ENCODE measurements at places on chromosomes 6 and 20. TPM values are rescaled to one million over a fixed set of nuclear protein-coding genes. Genes with fewer than 3 reads are reported as not detected.
A peak's percentile ranks its signal among the peaks of the same experiment; 100 is the strongest.

Gene TFEB
- 0.13 TPM for total RNA-seq

DNA sequence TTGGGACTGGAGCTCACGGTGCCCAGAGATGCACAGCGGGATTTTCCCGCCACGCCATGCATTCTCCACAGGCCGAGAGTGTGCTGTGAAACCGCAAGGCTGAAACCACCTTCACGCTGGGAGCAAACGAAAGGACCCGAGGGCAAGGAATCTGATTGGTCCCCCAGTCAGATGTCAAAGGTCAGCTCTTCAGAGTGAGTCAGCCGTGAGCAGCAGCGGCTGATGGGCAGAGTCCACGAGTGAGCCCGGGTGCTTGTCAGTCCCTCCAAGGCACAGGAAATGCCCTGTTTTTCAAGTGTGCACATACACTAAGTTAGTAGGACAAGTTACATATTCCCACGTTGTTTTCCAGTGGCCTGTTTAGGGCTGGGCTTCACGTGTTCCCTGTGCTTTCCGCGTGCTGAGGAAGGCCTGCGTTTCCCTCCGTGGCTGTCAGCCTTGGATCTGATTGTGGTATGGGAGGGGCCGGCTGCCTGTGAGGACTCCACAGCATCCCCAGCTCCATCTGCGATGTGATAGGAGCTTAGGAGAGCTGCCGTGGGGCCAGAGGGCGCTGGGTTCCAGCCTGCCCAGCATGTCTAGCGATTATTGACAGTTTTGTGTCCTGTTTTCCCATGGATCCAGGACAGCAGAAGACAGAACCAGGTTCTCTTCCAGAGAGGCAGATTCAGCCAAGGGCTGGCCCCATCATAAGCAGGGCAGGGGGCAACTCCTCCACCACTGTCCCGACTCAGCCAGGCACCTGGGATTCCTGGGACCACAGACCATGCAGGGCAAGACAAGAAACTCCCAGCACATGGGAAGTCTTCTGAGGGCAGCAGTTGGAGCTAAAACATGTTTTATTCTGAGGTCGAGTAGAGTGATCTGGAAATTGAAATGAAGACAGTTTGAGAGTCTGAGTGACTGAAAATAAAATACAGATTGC is 38.2 kb upstream of the FRMD1 start:
- no peak for DNase-seq
- no peak overlapping the region for H3K4me3 ChIP-seq
- H3K36me3 ChIP-seq, result no peaks in the 10 kb centered on the region

DNA sequence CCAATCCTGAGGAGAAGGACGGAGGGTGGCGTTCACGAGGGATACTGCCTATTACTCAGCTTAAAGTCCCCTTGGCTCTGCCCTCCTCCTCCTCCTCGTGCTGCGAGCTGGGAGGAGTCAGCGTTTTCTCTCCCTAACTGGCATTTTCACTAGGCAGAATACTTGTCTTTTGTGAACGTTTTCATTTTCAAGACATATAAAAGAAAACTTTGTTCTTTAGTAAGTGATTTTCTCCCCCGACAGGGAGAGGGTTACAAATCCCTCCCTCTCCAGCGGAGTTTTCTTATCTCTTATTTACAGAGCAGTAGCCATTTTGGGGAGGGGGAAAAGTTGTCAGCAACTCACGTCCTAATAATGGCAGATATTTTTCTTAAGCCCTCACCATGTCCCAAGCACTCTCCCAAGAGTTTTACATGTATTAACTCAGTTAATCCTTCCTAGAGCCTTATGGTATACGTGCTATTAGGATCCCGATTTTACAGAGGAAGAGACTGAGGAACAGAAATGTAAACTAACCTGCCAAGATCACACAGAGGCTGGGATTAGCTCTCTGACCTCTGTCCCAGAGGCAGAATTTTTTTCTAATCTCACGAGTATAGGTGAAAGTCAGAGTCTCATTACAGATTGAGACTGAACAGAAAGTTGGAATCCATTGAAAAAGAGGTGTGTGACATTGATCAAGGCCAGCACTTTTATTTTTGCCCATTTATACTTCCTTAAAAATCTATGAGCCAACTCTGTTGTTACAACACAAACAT is 30.0 kb upstream of the ZNF217 start:
- H3K4me1 ChIP-seq, result peaks cover 22% of the 10 kb centered on the region
- no peaks in the 10 kb centered on the region for H3K36me3 ChIP-seq
- H3K27ac ChIP-seq, result peak overlapping the region; percentile 39

- H3K36me3 ChIP-seq, result no peaks in the 10 kb centered on the region
- no peak overlapping the region for H3K4me3 ChIP-seq
- no peak overlapping the region for H3K27ac ChIP-seq
- DNase-seq, result no peak
- peaks cover 11% of the 10 kb centered on the region for H3K4me1 ChIP-seq
These were observed 20.6 kb upstream of the FABP7 start for GRCh38 chr6:122758927-122759334.

DNA sequence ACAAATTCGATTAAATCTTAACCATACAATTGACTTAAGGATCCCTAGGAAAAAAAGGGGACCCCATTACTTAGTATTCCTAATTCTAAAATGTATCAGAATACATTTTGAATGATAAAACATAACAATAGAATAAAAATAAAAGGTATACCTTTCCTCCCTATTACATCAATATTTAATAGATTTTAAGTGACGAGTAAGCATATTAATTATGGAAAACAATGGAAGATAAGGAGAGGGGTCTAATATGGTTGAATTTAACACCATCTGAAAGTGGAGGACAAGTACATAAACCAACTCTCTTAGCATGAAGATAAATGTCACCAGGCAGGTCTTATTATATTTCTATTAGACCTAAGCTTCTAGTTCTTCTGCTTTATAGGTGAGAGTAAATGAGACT is 232.1 kb downstream of the HAO1 start:
- peaks cover 2% of the 10 kb centered on the region for H3K36me3 ChIP-seq
- H3K27me3 ChIP-seq, result no peaks in the 10 kb centered on the region
- peaks cover 11% of the 10 kb centered on the region for H3K4me1 ChIP-seq
- no peak overlapping the region for H3K27ac ChIP-seq
- DNase-seq, result no peak

DNA sequence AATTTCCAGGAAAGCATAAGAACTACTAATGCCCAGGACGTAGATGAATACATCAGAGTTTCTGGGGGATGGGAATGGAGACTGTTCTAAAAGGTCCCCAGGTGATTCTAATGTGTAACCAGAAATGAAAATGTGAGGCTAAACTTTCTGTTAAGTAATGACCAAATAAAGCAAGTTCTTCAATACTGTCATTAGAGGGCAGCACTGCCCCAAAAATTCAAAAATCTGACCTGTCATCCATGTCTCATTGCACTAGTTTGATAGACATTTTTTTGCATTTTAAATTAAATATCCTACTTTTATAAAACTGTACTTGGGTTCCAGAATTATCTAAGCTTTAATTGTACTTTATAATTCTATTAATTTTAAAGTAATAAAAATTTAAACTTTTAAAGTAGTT is 94.9 kb downstream of the RFX6 start:
- no peak overlapping the region for H3K4me3 ChIP-seq
- no peaks in the 10 kb centered on the region for H3K36me3 ChIP-seq
- H3K27ac ChIP-seq, result no peak overlapping the region
- no peaks in the 10 kb centered on the region for H3K4me1 ChIP-seq
- peaks cover 6% of the 10 kb centered on the region for H3K27me3 ChIP-seq

DNA sequence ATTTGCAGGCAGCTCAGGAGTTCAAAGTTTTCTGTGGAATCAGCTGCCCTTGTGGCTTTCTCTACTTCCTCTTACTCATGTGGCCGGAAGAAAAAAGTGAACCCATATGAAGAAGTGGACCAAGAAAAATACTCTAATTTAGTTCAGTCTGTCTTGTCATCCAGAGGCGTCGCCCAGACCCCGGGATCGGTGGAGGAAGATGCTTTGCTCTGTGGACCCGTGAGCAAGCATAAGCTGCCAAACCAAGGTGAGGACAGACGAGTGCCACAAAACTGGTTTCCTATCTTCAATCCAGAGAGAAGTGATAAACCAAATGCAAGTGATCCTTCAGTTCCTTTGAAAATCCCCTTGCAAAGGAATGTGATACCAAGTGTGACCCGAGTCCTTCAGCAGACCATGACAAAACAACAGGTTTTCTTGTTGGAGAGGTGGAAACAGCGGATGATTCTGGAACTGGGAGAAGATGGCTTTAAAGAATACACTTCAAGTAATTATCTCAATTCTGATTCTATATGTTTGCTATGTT is 1.1 kb downstream of the MGME1 start:
- no peak overlapping the region for H3K27ac ChIP-seq
- H3K36me3 ChIP-seq, result peaks cover 3% of the 10 kb centered on the region
- no peaks in the 10 kb centered on the region for H3K27me3 ChIP-seq
- peak overlapping the region; percentile 88 for H3K4me3 ChIP-seq

GRCh38 chr6:134296762-134297161 is 21.1 kb downstream of the SGK1 start:
- no peaks in the 10 kb centered on the region for H3K4me1 ChIP-seq
- no peak overlapping the region for H3K4me3 ChIP-seq
- no peaks in the 10 kb centered on the region for H3K36me3 ChIP-seq

DNA sequence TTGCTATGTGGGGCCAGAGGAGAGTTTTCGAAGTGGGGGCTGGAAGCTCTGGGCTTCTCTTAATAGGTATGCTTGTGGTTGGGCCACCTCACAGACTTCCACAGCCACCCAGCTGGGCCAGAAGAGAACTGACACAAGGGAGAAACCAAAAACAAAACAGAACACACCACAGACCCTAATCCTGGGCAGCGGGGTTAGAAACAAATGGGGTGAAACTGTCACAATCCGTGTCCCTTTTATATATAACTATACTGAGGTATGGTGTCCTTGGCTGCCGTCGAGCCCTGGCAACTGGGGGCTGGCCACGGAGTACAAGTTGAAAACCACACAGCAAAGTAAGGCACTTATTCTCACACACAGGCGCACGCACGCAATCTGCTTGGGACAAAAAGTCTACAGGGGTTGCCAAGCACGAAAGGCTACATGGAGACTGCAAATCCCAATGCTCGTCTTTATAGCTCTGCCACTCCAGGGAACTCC is 78.3 kb downstream of the TRAM2 start:
- H3K4me1 ChIP-seq, result peaks cover 17% of the 10 kb centered on the region
- no peaks in the 10 kb centered on the region for H3K27me3 ChIP-seq
- DNase-seq, result no peak
- no peak overlapping the region for H3K4me3 ChIP-seq
- H3K27ac ChIP-seq, result peak overlapping the region; percentile 46

GRCh38 chr6:34906826-34907225 is 17.8 kb downstream of the ANKS1A start:
- no peak overlapping the region for H3K4me3 ChIP-seq
- no peak for DNase-seq
- peaks cover 11% of the 10 kb centered on the region for H3K4me1 ChIP-seq
- H3K27ac ChIP-seq, result no peak overlapping the region
- no peaks in the 10 kb centered on the region for H3K36me3 ChIP-seq
- H3K27me3 ChIP-seq, result no peaks in the 10 kb centered on the region

Gene REM1
- total RNA-seq, result not detected

DNA sequence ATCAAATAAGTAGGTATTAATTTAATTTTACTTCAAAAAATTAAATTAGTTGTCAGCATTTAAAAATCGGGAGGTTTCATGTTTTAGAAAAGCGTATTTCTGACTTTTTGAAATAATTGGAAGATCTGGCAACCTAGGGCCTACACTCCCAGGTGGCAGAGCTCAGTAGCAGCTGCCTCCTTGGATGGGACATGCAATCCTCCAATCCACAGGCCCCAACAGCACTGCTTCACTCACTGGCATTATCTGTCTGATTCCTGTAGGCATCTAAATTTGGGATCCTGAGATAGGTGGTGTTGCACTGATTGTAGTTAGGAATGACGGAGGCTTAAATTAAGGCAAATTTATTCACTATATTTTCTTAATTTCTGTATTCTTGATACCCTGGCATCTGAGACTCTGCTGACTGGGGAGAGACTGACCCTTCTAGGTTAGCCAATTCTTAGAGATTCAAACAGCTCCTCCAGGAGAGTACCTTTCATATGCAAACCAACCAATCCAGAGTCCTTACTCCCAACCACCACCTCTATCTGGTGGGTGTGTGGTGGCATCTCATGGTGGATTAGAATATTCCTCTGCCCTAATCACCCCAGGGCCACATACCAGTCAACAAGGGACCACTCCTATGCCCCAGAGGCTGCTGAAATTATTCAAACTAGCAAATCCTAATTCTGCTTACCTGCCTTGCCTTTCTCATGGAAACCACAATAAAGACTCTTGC is 146.6 kb upstream of the GLP1R start:
- H3K36me3 ChIP-seq, result no peaks in the 10 kb centered on the region
- no peaks in the 10 kb centered on the region for H3K27me3 ChIP-seq
- H3K4me3 ChIP-seq, result no peak overlapping the region
- no peak overlapping the region for H3K27ac ChIP-seq
- DNase-seq, result no peak
- H3K4me1 ChIP-seq, result no peaks in the 10 kb centered on the region

GRCh38 chr6:56580271-56580670 is 62.4 kb downstream of the DST start:
- H3K36me3 ChIP-seq, result peaks cover 7% of the 10 kb centered on the region
- H3K4me3 ChIP-seq, result no peak overlapping the region
- H3K4me1 ChIP-seq, result peaks cover 18% of the 10 kb centered on the region
- H3K27ac ChIP-seq, result no peak overlapping the region
- no peak for DNase-seq
- no peaks in the 10 kb centered on the region for H3K27me3 ChIP-seq

Gene CTCFL
- 0.34 TPM for total RNA-seq

Gene MCHR2
- not detected for total RNA-seq

Gene CEBPB
- 1.8 TPM for total RNA-seq

DNA sequence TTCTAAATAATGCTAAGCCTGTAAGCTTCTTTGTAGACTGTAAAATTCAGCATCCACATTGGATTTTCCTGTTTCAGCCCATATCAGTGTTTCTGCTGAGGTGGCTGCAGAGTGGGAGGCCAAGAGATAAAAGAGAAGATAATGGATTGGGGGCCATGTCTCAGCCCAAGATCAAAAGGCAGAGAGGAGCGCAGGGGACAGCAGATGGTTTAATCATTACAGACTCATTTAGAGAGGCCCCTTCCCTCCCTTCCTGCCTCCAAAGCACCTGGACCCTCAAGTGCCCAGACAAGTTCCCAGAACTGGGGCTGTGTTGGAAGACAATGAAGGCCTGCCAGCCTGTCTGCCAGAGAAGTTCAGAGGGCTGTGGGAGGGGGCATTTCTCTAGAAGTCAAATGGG is 20.4 kb upstream of the CTNNBL1 start:
- peaks cover 14% of the 10 kb centered on the region for H3K4me1 ChIP-seq
- no peak for DNase-seq
- no peak overlapping the region for H3K27ac ChIP-seq
- no peak overlapping the region for H3K4me3 ChIP-seq
- no peaks in the 10 kb centered on the region for H3K27me3 ChIP-seq

Data from neural progenitor cell (in vitro differentiated cells).